Activated CD4-positive, CD25-positive, alpha-beta regulatory T cell (primary cell): ENCODE measurements at places on chromosomes 1 and 21.

- no peak for DNase-seq
Observed at GRCh38 chr1:151508833-151509232, 2.4 kb upstream of the CGN start.

GRCh38 chr1:162983671-162984425 is 85.3 kb upstream of the RGS4 start:
- DNase-seq: no peak

- no peak for DNase-seq
Observed at GRCh38 chr1:81498471-81499462, 302.0 kb upstream of the ADGRL2 start.

- no peak for DNase-seq
Observed at GRCh38 chr1:53581476-53581875, 122.3 kb downstream of the DMRTB1 start.

GRCh38 chr1:29120947-29121485 is 2.7 kb downstream of the TMEM200B start:
- DNase-seq: peak; percentile 24

DNA sequence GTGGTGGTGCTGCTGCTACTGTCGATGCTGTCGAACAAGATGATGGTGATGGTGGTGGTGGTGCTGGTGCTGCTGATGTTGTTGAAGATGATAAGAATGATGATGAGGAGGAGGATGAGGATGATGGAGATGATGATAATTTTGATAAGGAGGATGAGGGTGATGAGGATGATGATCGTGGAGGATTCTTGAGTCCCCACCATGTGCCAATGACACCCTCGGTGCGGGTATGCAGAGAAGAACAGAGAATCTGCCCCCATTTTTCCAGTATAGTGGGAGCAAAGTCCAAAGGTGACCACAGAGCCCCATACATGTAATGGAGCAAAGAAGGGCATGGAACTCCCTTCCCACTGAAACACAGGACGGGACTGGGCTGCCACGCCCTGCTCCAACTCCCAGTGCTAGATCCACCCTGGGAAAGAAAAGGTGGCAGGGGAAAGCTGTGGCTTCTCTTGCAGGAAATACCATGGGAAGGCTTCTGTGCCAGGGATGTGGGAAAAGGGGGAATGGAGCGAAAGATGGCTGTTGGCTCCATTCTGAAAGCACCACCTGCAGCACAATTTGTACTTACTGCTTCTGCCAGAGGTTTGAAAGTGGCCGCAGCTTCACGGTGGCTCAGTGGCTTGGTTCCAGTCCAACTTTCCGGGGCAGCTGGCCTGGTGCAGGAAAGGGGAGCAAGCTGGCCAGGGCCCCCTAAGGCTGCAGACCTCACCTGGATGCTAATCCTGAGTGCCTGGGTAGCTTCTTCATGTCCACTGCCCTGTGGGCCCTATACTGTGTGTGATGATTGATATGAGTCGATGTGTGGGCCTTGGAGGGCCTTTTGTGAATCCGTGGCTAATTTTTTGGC is 387.2 kb upstream of the VAMP3 start:
- no peak for DNase-seq

DNA sequence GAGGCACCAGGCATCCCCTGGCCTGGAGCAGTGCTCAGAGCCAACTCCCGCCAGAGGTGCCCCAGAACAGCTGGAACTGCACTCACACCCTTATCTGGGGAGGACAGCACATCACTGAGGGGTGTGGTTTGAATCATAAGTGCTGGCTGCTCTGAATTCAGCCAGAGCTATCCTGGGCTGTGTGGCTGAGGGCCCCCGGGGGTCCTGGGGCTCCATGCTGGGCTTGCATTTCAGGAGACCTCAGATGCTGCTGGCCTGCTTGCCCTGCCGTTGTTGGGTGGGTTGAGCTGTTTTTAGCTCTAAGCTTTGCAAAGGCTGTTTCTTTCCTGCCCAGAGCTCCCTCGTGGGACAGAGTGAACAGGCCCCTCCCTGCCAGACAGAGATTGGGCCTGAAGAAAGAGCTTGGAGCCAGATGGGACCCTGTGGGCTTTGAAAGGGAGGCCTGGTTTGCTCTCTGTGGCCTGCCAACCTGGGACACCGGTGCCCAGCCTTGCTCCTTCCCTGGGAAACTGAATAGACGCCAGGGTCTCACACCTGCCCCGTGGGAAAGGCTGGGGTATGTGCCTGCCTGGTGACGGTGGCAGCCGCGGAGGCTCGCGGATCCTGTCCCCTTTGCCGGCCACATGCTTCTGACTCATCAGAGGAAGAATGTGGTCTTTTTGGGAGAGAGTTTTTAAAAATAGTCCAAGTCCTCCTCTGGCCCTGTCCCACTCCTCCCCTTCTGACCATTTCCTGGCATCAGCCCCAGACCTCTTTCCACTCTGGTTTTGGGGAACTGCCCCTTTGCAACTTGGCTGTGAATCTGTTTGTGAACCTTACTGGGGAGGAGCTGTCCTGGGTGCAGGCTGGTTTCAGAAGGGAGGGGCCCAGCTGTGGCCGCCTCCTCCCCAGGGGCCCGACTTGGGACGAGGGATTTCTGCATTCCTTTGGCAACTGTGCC is 30.0 kb downstream of the ARHGEF10L start:
- DNase-seq: no peak

DNA sequence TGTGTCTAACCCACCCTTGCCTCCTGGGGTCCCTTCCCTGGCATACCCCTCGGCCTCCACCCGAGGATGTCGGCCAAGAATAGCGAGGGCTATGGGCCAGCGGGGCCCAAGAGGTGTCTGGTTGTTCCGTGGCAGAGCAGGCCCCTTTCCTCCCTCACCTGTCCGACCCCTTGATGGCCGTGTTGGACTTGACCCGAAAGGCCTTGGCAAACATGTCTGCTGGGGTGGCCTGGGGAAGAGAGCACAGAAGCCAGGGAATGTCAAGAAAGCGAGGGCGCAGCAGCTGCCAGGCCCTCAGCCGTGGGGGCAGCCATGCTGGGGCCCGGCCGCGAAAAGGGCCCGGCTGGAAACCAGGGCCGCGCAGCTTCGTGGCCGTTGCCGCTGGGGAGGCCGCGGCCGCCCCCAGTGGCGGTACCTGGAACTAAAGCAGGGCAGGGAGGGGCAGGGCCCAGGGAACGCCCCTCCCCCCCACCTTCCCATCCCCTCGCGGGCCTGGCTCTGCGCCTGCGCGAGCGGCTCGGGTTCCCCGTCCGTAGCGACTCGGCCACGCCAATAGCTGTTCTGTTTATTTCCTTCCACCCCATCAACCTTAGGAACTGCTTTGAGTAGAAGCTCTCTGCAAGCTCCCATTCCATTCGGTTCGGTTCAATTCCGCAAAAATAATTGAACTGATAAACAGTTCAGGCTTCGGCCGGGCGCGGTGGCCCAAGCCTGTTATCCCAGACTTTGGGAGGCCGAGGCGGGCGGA is at the start of gene EIF2D:
EIF2D (minus strand) TSS at position 337 of the 748 bp plus-strand sequence; CDS start at position 214, 123 bp downstream.
- peak; percentile 93 for DNase-seq

DNA sequence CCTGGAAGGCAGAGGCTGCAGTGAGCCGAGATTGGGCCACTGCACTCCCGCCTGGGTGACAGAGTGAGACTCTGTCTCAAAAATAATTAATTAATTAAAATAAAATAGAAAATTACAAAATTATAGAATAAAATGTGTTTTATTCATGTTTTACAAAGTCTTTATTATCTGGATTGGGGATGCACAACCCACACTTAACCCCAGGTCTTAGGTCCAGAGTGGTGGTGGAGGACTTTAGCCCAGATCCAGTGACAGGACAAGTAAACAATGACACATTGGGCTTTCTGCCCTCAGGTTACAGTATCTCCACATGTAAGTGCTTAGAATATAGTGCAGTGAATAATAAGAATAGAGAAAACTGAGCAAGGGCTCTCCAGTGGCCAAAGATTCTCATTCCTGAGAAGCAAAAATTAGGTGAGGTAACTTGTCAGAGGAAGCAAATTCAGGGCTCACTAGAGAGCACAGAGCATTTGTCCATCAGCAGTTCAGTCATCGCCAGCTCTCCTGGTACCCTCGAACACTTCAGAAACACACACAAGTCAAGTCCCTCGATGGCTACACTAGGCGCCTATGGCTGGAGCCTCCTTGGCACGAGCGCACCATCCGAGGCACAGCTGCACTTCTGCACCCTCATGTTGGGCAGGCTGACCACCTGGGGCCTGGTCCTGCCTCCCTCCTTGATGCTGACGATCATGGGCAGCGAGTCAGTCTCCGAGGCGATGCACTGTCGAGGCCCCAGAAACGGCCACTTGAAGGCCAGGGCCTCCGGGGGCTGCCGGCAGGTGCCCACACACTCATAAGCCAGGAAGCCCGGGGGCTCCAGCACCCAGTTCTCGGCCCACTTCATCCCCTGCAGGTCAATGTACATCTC is 2.6 kb downstream of the LEFTY1 start:
- DNase-seq: no peak

- no peak for DNase-seq
Observed at GRCh38 chr1:230629511-230629910, 12.8 kb upstream of the COG2 start.

DNA sequence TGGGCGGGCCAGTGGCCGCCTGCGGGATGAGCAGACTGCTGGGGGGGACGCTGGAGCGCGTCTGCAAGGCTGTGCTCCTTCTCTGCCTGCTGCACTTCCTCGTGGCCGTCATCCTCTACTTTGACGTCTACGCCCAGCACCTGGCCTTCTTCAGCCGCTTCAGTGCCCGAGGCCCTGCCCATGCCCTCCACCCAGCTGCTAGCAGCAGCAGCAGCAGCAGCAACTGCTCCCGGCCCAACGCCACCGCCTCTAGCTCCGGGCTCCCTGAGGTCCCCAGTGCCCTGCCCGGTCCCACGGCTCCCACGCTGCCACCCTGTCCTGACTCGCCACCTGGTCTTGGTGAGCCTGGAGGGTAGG is 2.1 kb downstream of the B4GALT2 start:
- no peak for DNase-seq

DNA sequence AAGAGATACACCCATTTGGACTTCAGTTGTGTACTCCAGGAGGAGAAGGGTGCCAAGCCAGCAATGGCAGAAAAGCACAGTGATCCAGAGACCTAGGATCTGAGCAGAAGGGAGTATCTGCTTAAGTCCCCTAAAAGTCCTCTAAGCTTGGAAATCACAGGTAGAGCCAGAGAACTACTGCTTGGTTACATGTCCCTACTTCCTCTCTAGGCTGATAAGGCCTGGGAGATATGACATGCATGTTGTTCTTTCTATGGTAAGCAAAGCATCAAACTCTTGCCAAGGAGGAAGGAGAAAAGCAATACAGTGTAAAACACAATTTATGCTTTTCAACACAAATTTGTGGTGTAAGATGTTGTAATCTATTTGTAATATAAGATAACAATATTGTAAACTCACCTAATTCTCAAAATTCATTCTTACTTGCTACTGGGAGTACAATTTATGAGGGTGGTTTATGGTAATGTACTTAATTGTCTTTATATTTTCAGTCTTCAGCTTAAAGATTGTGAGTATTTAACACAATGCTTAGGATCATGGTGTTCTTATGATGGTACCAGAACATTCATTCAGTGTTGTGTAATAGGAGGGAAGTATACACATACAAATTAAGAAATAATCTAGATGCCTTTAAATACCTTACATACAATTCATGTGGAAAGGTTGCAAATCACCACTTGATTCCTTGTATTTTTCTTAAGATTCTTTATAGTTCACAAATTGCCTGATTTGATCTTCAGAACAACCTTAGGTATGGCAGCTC is 49.1 kb upstream of the GNG12 start:
- no peak for DNase-seq

DNA sequence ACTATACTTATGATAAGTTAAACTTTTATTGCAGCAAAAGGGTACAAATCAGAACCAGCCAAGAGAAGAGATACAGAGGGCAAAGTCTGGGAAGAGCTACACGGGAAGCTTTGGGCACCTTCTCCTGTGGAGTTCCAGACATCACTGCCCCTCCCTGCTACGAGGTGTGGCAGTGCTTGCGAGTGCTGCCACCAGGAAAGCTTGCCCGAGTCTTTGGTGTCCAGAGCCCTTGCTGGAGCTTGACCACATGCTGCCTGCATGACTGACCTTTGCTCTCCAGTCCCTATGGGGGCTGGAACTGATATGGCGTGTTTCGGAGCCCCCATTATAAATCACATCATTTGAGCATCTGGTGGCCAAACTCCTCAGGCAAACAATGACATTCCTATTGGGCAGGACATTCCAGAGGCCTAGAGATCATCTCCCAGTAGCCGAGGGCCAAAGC is 23.4 kb downstream of the PLEKHO1 start:
- no peak for DNase-seq

DNA sequence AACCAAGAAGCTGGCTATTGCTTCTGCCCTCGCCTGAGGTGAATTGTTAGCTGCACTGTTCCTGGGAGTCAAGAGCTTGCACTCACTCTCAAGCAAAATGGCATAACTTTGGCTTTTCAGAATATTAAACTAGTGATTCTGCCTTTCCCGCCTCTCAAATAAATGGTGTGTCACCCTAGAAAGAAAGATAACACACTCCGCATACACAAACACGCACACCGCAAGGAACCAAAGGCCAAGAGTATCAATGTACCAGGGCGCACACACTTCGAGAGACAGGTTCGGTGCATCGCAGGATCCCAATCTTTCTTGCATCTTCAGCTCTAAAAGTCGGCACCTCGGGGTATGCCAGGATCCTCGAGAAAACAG is 470 bp upstream of the RTCA start:
- no peak for DNase-seq

DNA sequence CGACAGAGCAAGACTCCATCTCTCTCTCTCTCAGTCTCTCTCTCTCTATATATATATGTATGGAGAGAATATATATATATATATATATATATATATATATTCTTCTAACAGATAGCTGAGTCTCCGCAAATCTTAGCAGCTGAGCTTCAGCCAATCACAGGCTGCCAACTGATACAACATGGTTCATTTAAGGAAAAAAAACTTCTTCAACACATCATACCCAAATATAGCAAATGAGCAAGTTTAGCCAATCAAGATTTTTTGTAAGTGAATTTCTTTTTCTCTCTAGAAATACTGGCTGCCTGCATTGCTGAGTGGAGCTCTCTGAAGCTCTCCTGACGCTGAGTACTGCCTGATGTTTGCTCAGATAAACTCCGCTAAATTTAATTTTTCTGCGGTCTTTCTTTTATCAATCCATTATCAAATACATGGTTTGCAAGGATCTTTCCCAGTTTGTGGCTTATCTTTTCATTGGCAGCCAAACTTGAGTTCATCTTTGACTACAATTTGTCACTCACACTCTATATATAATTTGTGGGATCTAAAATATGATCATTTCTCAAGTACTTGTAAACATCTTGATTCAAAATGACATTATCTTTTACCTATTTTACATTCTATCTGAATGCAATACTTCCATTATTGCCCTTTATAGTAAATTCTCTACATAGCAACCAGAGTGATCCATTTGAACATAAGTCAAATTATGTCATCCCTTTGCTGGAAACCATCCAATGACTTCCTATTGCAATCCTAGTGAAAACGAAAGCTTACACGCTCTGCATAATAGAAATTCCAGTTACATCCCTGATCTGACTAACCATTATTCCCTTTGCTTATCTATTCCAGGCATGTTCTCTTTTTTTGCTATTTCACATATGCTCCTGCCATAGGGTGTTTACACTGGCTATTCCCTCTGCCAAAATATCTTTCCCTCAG is 2131.7 kb downstream of the MRPL39 start:
- no peak for DNase-seq
